NCI-H1930 (cell line): ENCODE measurements at places on chromosomes 6 and 20.

- no peak for DNase-seq
Measured at GRCh38 chr6:49052901-49053300, 410.2 kb downstream of the MMUT start.

- DNase-seq = no peak
Measured at GRCh38 chr6:124054034-124054433, 250.4 kb downstream of the NKAIN2 start.

DNA sequence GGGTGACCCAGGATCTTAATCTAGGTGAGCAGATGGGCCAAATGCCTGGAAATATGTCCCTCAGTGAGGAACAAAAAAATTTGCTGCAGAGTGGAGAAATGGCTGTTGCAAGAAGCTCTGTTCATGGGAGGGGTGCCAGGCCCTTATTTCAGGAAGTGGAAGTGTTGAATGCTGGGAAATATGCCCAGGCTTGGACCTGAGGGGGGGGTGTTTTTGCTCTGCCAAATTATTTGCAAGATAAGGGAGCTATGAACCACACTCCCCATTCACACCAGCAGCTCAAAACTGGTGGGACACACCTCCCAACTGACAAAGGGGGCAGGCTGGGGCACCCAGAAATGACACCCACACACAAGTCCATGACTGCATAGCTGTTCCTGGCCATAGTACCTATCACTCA is 8.7 kb downstream of the CST4 start:
- DNase-seq = no peak

DNA sequence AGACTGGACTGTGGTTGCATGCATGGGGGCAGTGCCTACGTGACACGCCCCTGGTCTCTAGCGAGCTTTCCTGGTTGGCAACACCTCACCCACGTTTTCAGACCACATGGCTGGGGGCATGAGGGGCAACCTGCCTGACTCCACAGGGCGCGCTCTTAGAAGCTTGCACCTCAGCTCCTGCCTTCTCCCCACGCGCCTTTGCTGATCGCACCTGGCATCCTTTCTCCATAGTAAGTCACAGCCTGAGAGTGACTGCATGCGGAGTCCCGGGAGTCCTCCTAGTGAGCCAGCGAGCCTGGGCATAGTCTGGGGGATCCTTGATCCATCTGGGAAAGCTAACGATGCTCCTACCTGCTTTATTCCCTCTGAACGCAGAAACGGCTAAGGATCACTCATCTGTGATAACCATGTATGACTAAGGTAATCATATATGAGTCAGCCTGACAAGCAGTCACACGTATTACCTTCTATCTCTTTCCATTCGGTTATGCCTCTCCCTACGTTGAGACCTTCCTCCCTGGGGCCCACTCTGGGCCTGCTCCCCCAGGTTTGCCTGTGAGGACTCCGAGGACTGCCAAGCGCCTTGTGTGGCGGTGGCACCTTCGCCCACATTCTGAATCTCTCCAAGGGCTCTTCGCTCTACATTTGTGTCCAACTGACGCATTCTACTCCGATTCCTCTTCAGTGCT is 4.5 kb downstream of the TCFL5 start:
- DNase-seq = no peak

- DNase-seq = no peak
Measured at GRCh38 chr6:1215023-1215422, 96.9 kb upstream of the FOXQ1 start.

- DNase-seq = no peak
Measured at GRCh38 chr6:43389730-43390295, 20.4 kb upstream of the ZNF318 start.

DNA sequence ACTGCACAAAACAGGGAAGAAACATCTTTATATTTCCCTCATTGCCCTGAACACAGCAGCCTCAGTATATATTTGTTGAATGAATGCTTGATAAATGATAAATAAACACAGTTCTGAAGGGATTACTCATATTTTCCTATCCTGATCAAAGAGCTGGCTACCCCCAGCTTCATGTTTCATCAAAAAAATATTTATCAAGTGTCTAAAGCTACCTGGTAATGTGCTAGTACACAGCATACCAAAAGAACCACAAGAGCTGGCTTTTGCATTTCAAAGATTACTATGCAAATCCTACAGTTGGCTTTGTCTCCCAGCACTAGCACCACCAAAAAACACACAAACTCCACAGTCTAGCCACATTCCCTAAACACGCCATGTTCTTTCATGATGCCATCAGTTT is 130.0 kb downstream of the BTBD9 start:
- no peak for DNase-seq

- DNase-seq = no peak
Measured at GRCh38 chr6:98358173-98358572, 476.2 kb upstream of the POU3F2 start.

GRCh38 chr20:10555865-10556308 is 117.9 kb downstream of the JAG1 start:
- DNase-seq = no peak

- DNase-seq = no peak
Measured at GRCh38 chr20:53210931-53211330, 238.8 kb downstream of the TSHZ2 start.

- no peak for DNase-seq
Measured at GRCh38 chr6:167704396-167704901, 122.3 kb upstream of the AFDN start.

DNA sequence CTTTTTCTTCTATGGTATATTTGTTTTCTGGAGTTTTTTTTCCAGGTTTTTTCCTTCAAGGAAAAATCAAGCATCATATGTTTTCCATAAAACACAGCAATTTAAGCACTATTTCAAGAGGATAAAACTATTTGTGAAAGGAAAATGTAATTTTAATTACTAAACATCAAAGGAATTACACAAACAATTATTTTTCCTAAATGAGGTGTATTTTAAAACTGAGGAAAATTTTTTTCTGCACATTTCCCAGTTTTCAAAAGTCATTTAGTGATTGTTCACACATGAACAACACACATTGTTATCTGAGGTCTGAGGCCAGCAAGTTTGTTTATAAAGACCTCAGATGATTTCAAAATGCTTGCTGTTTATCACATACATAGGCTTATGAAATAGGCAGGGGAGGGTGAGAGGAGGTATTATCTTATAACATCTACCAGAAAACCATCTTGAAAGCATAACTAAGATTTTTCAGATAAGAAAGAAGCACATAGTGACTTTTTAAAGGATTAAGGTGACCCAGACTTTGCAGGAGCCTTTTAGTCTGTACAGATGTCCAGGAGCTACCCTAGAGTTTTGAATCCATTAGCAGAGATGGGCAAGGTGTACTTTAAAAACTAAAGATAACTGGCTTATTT is 381.6 kb downstream of the GJA1 start:
- DNase-seq = no peak

- no peak for DNase-seq
Measured at GRCh38 chr6:43060034-43060754, 763 bp downstream of the KLC4 start.

GRCh38 chr6:130810307-130811030 is 16.7 kb upstream of the SMLR1 start:
- DNase-seq = no peak

- DNase-seq = no peak
Measured at GRCh38 chr6:159390381-159390780, 221.2 kb downstream of the FNDC1 start.

- DNase-seq = no peak
Measured at GRCh38 chr6:69735027-69735426, 61.8 kb downstream of the LMBRD1 start.

GRCh38 chr20:40467067-40467466 is 222.0 kb downstream of the MAFB start:
- DNase-seq = no peak

GRCh38 chr6:44664716-44665115 is 277.2 kb downstream of the CDC5L start:
- no peak for DNase-seq

- no peak for DNase-seq
Measured at GRCh38 chr6:98970469-98970868, 22.7 kb upstream of the FBXL4 start.
